Hematopoietic multipotent progenitor cell (in vitro differentiated cells): ENCODE measurements at places on chromosomes 12 and 14. TPM values are rescaled to one million over a fixed set of nuclear protein-coding genes. Genes with fewer than 3 reads are reported as not detected.

- no peak for DNase-seq
Observed at GRCh38 chr14:50085570-50086320, 30.6 kb downstream of the VCPKMT start.

DNA sequence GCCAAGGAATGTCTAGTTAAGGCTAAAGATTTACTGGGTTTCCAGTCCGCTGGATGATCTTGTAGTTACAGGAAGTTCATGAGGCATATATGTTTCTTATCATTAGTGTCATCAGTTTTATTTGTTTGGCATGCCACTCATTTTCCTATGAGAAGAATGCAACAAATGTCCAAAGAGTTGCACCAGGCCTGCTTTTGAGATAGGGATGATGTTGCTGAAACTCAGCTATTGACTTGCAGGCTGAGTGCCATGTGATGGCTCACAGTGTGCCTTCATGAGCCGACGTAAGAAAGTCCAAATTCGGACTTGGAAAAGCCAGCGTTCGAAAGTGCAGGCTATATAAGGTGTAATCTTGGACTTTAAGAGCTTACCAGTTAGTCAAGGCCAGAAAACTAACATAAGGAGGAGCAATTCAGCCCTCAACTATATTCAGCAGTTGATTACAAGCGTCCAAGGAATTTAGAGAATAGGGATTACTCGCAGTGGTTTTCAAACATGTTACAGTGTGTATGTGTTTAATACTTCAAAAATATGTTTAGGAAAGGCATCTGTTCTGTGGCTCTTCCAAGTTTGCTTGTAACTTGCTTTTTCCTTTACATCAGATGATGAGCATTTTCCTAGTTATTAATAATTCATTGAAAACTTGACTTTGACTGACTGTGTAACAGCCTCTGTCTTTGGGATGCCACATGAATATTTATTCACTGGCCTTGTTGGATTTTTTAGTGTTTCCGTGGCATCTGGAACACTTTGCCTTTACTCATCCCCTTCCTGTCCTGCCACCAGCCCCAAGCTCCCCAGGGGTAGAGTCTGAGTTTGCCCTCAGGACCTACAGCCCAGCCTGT lies 101.3 kb downstream of the LGMN start:
- no peak for DNase-seq

FOXN4 gene
- under 0.01 TPM for total RNA-seq

CCDC177 gene
- total RNA-seq: under 0.01 TPM

SAMD15 gene
- total RNA-seq: 0.81 TPM
